ENCODE measurements at places on chromosomes 11 and 22.

DNA sequence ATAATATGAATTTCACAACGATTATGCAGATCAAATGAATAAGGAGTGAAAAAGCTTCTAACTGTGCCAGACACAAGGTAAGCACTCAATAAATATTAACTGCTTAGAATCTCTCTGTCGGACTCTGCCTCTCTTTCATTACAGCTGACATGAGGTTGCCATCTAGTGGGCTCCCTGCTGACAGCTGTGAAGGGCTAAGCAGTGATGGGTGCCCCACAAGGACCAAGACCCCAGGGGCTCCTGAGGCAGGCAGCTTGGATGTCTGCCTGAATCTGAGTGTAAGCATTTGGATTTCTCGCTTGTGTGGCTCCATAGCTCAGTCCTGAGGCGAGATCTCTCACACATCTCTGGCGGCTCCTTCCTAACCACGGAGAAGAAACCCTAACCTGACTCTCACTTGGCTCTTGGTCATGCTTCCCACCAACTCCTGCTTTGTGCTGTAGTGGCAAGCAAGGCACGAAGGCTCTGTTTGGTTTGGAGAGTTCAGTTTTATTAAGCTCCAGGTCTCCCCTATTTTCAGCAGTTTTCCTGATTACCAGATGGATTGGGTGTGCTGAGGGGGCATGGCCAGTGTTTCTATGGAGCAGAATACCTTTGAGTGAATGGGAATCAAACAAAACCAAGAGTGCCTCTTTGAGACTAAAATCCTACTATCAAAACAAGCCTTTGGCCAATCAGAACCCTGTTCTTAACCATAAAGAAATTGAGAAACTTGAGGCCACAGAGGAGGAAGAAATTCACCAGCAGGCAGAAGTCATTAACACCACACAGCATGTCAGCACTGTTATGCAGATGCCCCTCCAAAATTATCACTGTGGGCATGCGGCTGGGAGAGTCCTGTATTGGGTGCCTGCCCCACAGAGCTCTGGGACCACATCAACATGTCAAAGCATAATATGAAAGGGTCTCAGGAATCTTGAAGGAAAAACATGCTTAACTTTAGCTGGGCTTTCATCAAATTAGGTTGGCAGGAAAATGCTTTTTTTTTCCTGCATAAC lies 152.8 kb upstream of the NTM start:
- DNase-seq = peak; percentile 48

GRCh38 chr22:27918341-27919221 lies 475 bp downstream of the PITPNB start:
- peak; percentile 53 for DNase-seq

- no peak for DNase-seq
Observed at GRCh38 chr11:29518389-29519174, 498.2 kb downstream of the KCNA4 start.

DNA sequence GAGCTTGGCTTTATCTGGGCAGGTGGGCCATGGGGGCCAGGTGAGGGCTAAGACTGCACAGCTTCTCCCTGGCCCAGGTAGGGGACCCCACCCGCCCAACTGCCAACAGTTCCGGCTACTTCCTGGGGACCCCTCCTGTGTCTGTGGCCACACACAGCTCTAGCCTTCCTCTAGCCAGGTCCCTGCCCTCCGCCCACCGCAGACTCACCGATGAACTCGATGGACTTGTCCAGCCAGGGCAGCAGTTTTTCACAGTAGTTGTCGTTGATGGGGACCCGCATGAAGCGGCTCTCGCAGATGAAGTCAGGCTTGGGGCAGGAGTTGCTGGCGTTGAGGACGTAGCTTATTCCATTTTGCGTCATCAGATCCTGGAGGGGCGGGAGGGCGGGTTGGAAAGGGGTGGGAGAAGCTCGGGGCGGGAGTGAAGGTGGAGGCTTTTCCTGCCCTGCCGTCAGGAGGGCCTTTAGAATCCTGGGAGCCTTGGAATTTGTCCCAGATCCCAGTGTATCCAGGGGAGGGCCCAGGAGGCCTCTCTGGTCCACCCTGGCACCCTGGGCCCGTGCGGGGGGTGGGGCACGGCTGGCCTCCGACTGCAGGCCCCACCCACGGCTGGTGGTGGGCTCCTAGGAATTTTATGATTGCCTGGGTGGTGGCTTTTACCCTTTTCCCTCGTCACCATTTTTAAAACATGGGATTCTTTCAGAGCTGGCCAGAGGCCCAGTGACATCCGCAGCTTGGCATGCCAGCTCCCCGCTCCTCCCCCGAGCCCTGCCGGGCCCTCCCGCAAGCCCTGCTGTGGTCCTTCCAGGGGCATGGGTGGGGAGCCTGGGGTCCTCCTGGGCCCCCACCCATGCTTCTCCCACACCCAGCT lies 13.9 kb downstream of the DUSP8 start:
- DNase-seq = no peak

DNA sequence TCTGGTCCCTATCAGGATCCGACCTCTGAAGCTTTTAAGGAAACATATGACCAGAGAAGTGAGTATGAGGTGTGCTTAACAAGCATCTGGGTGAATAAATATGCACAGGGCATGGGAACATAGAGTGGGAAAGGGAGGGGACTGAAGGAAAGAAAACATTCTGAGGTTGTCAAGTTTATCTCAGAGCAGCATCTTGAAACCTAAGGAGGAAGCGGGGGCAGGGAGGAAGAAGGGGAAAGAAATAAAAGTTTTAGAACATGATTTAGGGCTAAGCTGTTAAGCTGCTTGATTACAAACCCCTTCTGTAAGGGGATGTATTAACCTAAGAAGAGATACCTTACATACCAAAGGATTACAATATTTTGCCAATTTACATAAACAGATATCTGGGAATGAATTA lies 24.0 kb upstream of the SC5D start:
- DNase-seq = no peak

DNA sequence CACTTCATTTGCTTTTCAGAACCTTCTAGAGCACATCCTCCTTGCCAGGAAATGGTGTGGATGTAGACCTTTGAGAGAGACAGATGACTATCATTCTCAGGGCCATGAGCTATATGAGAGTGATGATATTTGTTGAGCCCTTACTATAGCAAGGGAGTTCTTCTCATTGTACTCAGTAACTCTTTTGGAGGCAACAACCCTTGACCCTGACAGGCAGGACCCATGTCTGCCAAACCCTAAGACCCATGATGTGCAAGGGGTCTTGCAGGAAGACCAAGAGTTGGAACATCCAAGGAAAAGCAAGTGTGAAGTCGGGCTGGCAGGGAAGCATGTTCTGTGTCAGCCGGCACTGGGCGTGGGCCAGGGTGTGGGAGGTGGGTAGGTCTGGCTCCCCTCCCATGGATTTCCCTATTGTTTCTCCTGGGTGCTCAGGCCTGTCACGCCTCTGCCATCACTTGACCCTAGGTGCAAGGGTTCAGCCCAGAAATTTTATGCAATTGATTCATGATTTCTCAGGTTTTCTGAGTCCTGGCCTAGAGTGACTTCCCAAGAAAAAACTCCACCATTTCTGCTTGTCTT lies 1.2 kb downstream of the FOLR3 start:
- no peak for DNase-seq
